ENCODE measurements at places on chromosomes 4 and X.

- no peak for DNase-seq
Measured at GRCh38 chr4:142817442-142817841, 28.7 kb downstream of the INPP4B start.

GRCh38 chrX:155134255-155134654, 62.9 kb downstream of the BRCC3 start:
- DNase-seq, result no peak

- no peak for DNase-seq
Measured at GRCh38 chr4:48504352-48504751, 14.3 kb downstream of the ZAR1 start.

DNA sequence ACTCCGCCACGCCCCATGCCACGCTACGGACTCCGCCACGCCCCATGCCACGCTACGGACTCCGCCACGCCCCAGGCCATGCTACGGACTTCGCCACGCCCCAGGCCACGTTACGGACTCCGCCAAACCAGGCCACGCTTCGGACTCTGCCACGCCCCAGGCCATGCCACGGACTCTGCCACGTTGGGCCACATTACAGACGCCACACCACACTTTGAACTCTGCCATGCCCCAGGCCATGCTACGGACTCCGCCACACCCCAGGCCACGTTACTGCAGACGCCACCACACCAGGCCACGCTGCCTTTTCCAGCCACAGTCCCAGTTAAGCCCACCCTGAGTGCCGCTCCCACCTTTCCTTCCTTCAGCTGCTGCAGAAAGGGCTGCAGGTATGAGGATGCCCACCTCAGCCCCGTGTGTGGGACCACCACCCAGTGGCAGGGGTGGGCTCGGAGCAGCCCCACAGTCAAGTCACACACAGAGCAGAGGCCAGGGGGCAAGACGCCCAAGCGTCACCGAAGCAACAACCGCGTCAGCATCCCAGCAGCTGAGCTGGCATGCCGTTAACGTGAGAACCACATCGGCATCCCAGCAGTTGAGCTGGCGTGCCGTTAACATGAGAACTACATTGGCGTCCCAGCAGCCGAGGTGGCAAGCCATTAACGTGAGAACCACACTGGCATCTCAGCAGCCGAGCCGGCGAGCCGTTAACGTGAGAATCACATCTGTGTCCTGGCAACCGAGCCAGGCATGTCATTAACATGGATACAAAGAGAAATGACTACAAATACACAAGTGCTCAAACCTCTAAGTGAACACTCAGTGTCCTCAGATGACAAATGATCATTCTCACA, 26.4 kb downstream of the GAK start:
- no peak for DNase-seq

GRCh38 chr4:89307446-89308160, at the start of gene GPRIN3:
GPRIN3 (minus strand) TSS chr4:89307800; CDS start chr4:89250110, 57,690 bp downstream.
- peak; percentile 3 for DNase-seq

DNA sequence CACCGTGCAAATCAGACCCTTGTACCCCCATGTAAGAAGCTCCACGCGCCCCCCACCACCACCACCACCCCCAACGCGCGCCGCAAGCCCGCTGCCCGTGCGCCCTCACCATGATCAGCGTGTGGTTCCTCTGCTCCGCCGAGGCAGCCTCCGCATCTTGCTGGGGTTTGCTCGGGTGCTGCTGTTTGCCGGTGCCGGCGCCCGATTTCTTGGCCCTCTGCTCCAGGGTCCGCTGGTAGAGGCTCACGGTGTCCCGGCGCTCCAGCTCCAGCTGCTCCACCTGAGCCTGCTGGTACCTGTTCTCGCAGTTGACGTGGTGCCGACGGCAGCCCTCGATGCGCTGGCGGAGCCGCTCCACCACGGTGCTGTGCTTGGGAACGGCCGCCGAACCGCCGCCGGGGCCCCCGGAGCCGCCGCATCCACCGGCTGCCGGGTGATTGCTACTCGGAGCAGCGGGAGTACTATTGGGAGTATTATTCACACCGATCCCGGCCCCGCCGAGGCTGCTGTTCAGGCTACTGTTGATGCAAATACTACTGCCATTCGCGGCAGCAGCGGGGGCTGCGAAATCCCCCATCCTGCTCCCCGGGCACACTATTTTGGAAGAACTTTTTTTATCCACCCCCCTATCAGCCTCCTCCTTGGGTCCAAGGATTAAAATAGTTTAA, 1.1 kb downstream of the MAML3 start:
- DNase-seq, result no peak

GRCh38 chrX:10922159-10922558, 189.0 kb upstream of the HCCS start:
- DNase-seq, result no peak

Data from hypothalamus (tissue), 51 donors.